ENCODE measurements at places on chromosomes 13 and 19.

GRCh38 chr19:49109051-49109450 lies 5.1 kb upstream of the LIN7B start:
- no peak for DNase-seq

GRCh38 chr13:102970542-102970941 lies 95.7 kb downstream of the SLC10A2 start:
- DNase-seq: no peak

DNA sequence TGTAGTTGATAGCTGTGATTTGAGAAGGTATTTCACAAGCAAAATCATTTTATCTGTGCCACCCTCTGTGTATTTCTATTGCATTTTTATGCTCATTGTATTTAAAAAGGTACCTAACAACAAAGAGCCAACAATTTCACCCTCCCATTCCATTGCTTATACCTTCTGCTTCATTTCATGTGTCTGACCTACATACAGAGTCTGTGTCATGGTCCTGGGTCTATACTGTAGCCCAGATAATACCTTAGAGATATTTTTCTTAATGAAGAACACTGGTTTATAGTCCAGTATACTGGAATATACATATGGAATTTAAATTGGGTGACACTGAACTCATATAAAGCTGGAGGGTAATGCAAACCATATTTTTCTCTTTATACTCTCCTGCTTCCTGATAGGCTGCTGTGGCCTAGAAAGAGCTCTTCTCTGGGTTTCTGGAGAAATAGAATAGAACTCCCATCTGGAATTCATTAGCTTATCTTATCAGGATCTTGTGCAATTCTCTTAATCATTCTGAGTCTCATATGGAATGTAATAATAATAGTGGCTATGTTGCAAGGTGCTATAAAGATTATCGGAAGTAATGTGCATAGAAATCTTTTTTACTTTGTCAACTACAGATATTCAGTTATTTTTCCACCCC lies 31.8 kb upstream of the SPART start:
- no peak for DNase-seq

- no peak for DNase-seq
Measured at GRCh38 chr19:49395581-49396407, 7.7 kb downstream of the KASH5 start.

DNA sequence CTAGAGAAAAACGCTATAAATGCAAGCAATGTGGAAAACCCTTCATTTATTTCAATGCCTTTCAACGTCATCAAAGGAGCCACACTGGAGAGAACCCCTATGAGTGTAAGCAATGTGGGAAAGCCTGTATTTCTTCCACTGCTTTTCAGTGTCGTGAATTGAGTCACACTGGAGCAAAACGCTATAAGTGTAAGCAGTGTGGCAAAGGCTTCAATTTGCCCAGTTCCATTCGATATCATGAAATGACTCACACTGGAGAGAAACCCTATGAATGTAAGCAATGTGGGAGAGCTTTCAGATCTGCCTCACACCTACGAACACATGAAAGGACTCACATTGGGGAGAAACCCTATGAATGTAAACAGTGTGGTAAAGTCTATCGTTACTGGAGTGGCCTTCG lies 27.4 kb downstream of the ZNF20 start:
- no peak for DNase-seq

DNA sequence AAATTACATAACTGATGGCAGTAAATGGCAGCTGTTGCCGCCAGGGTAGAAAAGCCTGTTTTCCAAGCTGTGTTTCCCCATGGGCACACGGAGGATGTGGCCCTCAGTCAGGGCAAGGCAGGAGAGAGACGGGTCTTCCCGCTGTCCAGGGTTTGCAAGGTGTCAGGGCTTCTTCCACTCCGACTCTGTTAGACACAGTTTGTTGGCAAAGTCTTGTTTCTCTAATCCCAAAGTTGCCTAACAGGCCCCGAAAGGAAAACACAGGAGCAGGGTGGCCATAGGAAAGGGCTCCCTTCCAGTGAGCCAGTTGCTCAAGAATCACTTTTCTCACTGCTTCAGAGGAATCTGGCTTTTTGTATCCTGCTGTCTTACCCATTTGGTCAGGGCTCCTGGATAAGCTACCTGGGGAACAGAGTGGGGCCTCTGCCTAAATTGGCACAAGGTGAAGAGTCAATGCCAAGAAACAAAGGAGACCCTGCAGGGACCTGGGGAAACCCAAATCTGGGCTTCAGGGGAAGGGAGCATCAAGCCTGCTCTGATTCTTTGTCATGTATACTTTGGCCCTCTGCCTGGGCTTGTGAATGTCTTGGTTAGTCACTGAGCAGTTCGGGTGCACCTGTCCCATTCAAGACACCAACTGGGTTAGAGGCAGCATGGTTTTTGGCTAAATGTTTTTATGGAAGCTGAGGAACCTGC lies 29.0 kb upstream of the CXCL17 start:
- no peak for DNase-seq

- no peak for DNase-seq
Measured at GRCh38 chr19:54399189-54399588, 16.1 kb upstream of the TTYH1 start.

GRCh38 chr19:11560404-11561051 lies 1.5 kb upstream of the ELOF1 start:
- peak; percentile 24 for DNase-seq

- DNase-seq: no peak
Measured at GRCh38 chr19:54473071-54473891, at the start of gene CDC42EP5. Gene CDC42EP5, minus strand, starts transcription at chr19:54473296. Its CDS starts 7,749 bp downstream, at chr19:54465547.

Data from activated T-helper 1 cell treated with anti-CD3 and anti-CD28 coated beads, Interleukin-2, amount 50 U/mL, for 16 hours (primary cell).